ENCODE measurements at places on chromosomes 3 and 15. TPM values are rescaled to one million over a fixed set of nuclear protein-coding genes. Genes with fewer than 3 reads are reported as not detected.

GOLGA8R gene
- total RNA-seq = 0.07 TPM

GNAT1 gene
- not detected for total RNA-seq

CLDN18 gene
- total RNA-seq = not detected

TNK2 gene
- 49.3 TPM for total RNA-seq

IQCH gene
- total RNA-seq = 2.1 TPM

ADPGK gene
- 50.0 TPM for total RNA-seq

ISY1 gene
- total RNA-seq = 18.1 TPM

DNA sequence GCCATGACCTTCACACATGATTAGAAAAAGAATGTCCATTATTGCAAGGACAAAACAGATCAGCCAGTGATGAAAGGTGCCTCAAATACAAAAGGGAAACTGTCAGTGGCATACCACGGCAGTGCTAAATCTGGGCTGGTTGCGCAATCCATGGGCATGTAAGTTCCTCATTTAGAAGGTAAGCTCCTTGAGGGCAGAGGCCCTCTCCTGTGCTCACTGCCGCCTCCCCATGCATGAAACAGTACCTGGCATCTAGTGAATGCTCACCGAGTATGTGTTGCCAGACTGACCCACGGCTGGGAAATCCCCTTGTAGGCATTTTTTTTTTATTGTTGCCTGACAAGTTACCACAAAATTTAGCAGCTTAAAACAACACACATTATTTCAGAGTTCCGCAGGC, 312.1 kb upstream of the CHRM5 start:
- H3K36me3 ChIP-seq = no peaks in the 10 kb centered on the region
- no peak overlapping the region for H3K4me3 ChIP-seq
- peaks cover 84% of the 10 kb centered on the region for H3K27me3 ChIP-seq
- H3K27ac ChIP-seq = no peak overlapping the region

- no peak overlapping the region for H3K27ac ChIP-seq
- peaks cover 49% of the 10 kb centered on the region for H3K27me3 ChIP-seq
- peak; percentile 37 for DNase-seq
- H3K4me3 ChIP-seq = no peak overlapping the region
Measured at GRCh38 chr3:37546876-37547275, 314.8 kb upstream of the CTDSPL start.

DNA sequence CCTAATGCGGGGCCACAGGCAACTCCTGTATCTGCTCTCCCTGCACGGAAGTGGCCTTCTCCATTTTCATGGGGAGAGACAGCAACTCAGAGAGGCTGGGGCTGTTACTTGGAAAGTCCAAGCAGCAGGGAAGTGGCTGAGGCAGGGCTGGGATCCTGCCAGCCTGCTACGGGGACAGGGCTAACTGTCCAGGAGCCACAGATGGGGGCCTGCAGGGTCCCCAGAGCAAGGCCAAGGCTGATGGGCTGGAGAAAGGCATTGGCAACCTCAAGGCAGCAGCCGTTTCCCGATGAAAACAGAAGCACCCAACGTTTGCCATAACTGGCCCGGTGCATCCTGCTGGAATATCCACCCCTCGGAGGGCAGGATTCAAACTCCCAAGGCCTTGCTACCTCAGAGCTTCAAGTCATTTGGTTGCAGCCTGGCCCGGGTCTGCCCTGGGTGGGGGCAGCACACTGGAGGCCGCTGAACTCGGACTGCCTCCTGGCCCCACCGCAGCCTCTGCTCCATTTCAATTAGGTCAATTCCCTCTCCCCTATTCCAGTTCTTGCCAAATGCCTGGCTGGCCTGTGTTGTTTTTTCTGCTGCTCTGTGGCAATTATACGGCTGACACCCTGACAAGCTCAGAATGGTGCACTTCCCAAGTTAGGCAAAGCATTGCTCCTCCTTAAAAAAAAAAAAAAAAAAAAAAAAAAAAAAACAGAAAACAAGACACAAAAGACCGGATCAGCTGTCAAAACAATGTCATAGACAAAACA, 143.5 kb downstream of the NUP210 start:
- H3K27ac ChIP-seq = no peak overlapping the region
- no peak overlapping the region for H3K4me3 ChIP-seq
- peaks cover 19% of the 10 kb centered on the region for H3K4me1 ChIP-seq
- no peaks in the 10 kb centered on the region for H3K27me3 ChIP-seq
- no peaks in the 10 kb centered on the region for H3K36me3 ChIP-seq

DNA sequence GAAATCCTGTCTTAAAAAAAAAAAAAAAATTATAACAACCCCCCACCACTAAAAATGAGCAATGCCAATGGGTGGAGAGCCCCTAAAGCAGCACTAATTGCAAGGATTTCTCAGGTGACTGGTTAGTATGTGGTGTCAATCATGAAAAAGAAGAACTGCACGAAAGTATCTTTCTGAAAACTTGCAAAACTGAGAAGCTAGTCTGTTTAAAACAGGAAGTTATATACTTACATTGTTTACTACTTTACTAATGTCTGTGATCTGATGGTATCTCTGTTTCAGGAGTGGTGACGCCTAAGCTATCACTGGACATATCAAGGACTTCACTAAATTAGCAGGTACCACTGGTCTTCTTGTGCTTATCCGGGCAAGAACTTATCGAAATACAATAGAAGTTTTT, at the start of gene CCR3:
TSS of gene CCR3 (plus strand) at position 341 of the 400 bp plus-strand sequence. CDS start 22,699 bp downstream, outside the sequence.
- H3K4me1 ChIP-seq = peaks cover 27% of the 10 kb centered on the region
- H3K4me3 ChIP-seq = no peak within 1 kb of the TSS
- no peak within 1 kb of the TSS for H3K27ac ChIP-seq
- no peaks in the 10 kb centered on the region for H3K36me3 ChIP-seq

DNA sequence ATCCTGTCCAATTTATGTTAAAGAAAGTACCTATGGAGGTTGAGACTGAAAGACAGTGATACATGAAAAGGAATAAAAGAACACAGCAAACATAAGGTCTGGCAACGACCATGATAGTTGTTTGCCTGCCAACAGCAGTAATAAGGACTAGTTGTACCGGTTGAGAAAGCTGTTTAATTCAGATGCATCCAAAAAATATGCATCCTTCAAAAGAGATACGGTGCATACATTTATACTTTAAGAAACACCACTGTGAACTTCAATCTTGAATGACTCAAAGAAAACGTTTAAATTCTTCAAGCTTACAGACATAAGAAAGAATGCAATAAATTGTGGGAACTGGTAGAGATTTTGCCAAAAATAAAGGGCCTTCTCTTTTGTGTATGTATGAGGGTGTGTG, 492.1 kb downstream of the NLGN1 start:
- DNase-seq = peak; percentile 50
- H3K4me1 ChIP-seq = peaks cover 42% of the 10 kb centered on the region
- H3K36me3 ChIP-seq = no peaks in the 10 kb centered on the region
- no peak overlapping the region for H3K4me3 ChIP-seq
- H3K27ac ChIP-seq = 0 out of 2 replicates have a peak overlapping the region, but pooled peaks have one; percentile 14
- H3K27me3 ChIP-seq = no peaks in the 10 kb centered on the region

DNA sequence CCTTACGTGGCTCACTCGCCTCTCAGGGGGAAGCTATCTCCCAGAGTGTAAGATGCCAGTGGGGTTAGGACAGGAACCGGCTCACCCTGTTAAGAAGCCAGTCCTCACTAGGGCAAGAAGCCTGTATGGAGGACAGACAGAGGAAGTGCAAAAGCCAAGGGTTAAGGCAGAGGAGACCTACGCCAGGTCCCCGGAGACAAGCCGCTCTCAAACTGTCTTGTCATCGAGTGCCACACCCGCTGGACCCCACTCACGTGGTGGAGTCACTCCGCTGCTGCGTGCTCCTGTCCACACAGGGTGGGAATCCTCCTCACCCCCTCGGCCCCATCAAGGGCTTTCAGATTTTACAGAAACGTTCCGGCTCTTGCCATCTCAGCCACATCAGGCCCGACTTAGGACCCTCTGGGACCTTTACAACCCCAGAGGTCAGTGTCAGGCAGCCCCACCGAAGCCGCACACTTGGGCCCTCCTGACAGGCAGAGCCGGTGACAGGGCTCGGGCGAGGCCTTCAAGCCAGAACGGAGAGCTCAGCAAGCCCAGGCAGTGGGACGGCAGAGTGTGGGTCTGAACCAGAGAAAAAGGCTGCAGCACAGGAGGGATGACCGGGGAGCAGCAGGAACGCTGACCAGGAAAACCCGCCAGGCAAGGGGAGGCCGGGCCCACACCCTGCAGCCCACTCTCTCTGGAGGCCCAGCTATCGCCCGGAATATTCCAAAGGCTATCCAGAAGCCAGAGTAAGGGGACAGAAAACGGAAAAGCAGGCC, 61.7 kb downstream of the XXYLT1 start:
- H3K27me3 ChIP-seq = no peaks in the 10 kb centered on the region
- DNase-seq = no peak
- no peaks in the 10 kb centered on the region for H3K36me3 ChIP-seq
- H3K4me3 ChIP-seq = no peak overlapping the region
- no peaks in the 10 kb centered on the region for H3K4me1 ChIP-seq
- no peak overlapping the region for H3K27ac ChIP-seq

GRCh38 chr3:133995264-133995663, 34.5 kb downstream of the SLCO2A1 start:
- no peak overlapping the region for H3K4me3 ChIP-seq
- DNase-seq = no peak
- peaks cover 8% of the 10 kb centered on the region for H3K4me1 ChIP-seq
- no peak overlapping the region for H3K27ac ChIP-seq
- no peaks in the 10 kb centered on the region for H3K36me3 ChIP-seq

DNA sequence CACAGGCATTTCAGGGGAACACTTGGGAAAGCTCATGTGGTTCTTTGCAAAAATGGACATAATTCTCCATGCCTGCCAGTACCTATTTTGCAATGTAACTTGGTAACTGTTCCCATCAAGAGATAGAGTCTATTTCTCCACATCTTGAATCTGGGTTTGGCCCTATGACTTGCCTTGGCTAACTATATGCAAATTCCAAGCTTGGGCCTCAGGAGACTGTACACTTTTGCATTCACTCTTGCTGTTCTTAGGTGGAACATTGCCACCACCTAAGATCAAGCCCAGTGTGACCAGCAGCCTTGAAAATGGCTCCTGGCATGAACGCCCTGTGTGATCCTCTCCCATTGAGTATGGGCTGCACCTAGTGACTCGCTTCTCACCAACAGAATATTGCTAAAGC, 19.8 kb upstream of the SMAD6 start:
- H3K27ac ChIP-seq = no peak overlapping the region
- H3K27me3 ChIP-seq = no peaks in the 10 kb centered on the region
- no peaks in the 10 kb centered on the region for H3K36me3 ChIP-seq
- DNase-seq = no peak
- no peaks in the 10 kb centered on the region for H3K4me1 ChIP-seq

GRCh38 chr3:72544239-72544638, 304.0 kb downstream of the SHQ1 start:
- no peaks in the 10 kb centered on the region for H3K36me3 ChIP-seq
- no peak overlapping the region for H3K27ac ChIP-seq
- DNase-seq = no peak
- no peaks in the 10 kb centered on the region for H3K27me3 ChIP-seq
- H3K4me3 ChIP-seq = no peak overlapping the region

DNA sequence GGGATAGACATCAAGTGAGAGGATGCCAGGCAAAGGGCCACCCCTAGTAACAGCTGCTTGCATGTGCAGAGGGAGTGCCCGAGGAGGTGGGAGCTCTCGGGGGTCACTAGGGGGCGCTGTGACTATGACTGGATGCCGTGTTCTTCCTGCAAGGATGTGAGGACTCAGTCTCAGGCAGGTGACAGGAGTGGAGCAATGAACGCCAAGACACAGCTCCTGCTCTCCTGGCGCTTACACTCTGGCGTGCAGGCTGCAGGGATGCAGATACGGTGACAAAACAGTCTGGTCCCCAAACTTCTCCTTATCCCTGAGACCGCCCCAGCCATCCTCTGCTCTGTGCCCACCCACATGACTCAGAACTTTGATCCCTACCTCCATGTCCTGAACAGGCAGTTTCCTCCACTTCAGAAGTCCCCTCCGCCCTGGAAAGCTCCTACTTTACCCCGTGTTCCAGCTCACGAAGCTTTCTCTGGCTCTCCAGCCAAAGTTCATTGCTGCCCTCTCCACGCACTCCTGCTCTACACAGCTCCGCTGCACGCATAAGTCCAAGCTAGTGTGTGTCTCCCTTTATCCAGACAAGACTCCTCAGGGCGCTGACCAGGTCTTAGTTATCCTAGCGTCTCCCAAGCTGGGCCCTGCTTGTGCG, 14.7 kb downstream of the RHOV start:
- H3K27me3 ChIP-seq = no peaks in the 10 kb centered on the region
- 0 out of 2 replicates have a peak overlapping the region, but pooled peaks have one; percentile 5 for H3K27ac ChIP-seq
- H3K4me3 ChIP-seq = no peak overlapping the region
- peak; percentile 87 for DNase-seq

DNA sequence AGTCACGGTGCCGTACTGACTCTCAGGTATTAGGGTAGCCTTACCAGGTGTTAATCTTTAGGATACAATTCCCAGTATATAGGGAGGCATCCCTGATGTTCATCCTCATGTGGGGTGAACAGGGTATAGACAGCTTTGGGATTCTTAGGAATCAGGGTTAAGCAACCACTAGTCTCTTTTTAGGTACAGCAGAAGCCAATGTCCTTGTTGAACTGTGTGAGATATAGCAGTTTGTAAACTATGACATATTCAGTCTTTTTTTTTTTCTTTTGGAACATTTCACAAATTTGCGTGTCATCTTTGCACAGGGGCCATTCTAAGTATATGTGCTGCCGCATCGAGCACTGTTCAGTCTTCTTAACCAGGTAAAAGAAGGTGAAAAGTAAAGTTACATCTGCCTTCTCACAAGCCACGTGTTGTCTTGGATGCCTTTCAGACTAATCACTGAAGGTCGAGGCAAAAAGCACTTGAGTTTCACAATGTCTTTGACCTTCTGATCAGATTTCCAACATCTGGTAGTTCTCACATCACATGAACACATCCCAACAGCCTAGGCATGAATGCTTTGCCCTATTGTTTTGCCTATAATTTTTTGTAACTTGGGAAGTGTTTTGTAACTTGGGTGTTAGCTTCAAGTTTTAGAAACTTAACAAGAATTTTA, 17.2 kb downstream of the TSEN2 start:
- H3K36me3 ChIP-seq = peaks cover 91% of the 10 kb centered on the region
- H3K27me3 ChIP-seq = no peaks in the 10 kb centered on the region
- no peak overlapping the region for H3K27ac ChIP-seq
- DNase-seq = no peak
- no peaks in the 10 kb centered on the region for H3K4me1 ChIP-seq
- no peak overlapping the region for H3K4me3 ChIP-seq

GRCh38 chr3:143348486-143349327, 229.1 kb downstream of the CHST2 start:
- DNase-seq = no peak
- H3K27me3 ChIP-seq = no peaks in the 10 kb centered on the region
- no peak overlapping the region for H3K27ac ChIP-seq

GRCh38 chr15:74579001-74579400, 36.6 kb upstream of the CLK3 start:
- no peak for DNase-seq
- no peaks in the 10 kb centered on the region for H3K4me1 ChIP-seq
- no peaks in the 10 kb centered on the region for H3K27me3 ChIP-seq
- H3K36me3 ChIP-seq = peaks cover 21% of the 10 kb centered on the region

DNA sequence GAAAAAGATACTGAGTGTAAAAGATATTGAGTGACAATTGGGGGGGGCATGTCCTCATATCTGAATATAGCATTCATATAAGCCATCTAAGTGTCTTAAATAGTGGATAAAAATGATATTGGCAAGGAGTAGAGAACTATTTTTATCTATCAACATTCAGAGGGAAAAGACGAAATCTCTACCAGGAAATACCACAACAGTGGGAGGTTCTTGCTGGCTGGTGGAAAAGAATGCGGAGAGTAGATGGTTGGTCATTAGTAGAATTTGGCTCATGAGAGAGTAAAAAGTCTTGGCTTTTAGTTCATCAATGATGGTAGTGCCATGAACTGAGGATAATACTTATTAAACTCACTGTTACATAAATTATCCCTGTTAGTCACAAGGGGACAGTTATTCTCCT, 4.8 kb upstream of the TCF12 start:
- 0 out of 2 replicates have a peak, but pooled peaks cover 6% of the 10 kb centered on the region for H3K4me1 ChIP-seq
- H3K4me3 ChIP-seq = no peak overlapping the region
- H3K27ac ChIP-seq = no peak overlapping the region
- H3K27me3 ChIP-seq = no peaks in the 10 kb centered on the region
